ENCODE measurements at places on chromosomes 11 and 22.

DNA sequence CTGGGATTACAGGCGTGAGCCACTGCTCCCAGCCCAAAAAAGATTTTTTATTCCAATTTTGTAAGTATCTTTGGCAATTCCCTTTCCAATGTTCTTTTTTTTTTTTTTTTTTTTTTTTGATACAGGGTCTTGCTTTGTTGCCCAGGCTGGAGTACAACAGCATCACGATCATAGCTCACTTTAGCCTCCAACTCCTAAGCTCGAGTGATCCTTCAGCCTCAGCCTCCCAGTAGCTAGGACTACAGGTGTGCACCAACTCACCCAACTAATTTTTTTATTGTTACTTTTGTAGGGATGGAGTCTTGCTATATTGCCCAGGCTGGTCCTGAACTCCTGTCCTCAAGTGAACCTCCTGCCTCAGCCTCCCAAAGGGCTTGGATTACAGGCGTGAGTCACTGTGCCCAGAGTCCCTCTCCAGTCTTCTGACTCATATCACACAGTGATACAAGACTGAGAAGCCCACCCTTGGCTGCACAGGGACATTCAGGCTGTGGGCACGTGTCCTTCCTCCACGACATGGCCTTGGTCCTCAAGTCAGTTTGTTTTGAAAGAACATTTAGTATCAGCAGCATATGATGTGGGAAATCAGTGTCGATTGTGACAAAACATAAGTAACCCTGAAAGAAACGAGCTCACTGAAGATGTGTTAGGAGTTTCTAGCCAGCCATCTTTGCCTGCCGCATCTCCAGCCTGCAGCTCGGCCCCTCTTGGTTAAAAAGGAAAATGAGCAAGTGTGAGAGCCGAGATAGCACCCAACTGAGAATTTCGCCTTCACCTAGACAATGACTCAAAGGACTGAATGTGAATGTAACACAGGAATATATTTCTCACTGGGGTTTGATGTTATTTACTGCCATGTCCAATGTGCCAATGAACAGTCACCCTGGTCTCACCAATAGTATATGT is 175.5 kb downstream of the MN1 start:
- DNase-seq, result no peak

DNA sequence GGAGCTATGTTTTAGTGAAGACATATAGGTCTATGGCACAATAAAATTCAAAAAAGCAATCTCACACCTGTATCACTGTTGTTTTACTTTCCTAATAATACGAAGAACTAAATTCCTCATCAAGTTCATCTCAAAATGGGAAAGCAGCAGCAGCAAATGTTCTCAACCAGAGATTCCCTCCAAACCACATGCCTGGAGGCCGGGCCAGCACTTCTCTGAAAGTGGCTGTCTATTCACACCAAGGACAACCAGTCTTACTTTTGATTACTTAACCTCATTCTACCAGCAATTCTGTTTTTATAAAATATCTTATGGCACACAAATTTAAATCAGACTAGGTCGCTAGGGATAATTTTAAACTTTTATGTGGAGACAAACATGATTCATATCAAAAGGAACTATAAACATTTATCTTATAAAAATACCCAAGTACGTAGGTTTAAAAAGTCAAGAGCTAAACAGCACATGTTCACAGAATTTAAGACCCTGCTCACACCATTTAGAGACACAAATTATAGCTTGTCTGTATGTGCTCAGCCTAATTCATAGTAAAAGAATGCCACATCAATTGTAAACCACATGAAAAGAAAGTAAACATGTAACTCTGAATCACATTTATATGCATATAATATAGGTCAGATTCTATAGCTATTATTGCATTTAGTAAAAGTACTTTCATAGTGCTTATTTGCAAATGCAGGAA is 46.1 kb downstream of the RRAS2 start:
- no peak for DNase-seq

GRCh38 chr11:11841723-11842420 is at the start of gene USP47:
TSS of gene USP47 (plus strand) at chr11:11841972. CDS start at chr11:11842186, 214 bp downstream.
- peak; percentile 95 for DNase-seq

GRCh38 chr22:47788461-47788860 is 1026.0 kb downstream of the TBC1D22A start:
- DNase-seq, result no peak

DNA sequence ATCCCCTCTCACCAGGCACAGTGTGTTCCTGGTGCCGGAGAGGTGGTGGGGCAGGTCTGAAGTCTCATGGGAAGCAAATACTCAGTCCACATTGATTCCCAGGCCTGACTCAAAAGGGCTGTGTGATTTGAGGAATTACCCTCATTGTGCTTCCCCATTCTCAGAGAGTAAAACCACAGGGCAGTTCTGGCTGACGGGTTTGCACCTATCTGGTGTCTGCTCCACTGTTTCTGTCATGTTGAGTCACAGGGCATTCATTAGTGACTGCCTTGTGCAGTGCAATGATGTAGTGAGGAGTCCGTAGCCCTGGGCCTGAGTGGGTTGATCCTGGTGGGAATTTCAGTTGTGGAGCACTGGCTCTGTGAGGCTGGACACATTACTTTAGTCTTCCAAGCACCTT is 85.2 kb upstream of the ARHGAP20 start:
- DNase-seq, result no peak

- DNase-seq, result no peak
Measured at GRCh38 chr11:78350646-78351165, 66.9 kb downstream of the GAB2 start.

DNA sequence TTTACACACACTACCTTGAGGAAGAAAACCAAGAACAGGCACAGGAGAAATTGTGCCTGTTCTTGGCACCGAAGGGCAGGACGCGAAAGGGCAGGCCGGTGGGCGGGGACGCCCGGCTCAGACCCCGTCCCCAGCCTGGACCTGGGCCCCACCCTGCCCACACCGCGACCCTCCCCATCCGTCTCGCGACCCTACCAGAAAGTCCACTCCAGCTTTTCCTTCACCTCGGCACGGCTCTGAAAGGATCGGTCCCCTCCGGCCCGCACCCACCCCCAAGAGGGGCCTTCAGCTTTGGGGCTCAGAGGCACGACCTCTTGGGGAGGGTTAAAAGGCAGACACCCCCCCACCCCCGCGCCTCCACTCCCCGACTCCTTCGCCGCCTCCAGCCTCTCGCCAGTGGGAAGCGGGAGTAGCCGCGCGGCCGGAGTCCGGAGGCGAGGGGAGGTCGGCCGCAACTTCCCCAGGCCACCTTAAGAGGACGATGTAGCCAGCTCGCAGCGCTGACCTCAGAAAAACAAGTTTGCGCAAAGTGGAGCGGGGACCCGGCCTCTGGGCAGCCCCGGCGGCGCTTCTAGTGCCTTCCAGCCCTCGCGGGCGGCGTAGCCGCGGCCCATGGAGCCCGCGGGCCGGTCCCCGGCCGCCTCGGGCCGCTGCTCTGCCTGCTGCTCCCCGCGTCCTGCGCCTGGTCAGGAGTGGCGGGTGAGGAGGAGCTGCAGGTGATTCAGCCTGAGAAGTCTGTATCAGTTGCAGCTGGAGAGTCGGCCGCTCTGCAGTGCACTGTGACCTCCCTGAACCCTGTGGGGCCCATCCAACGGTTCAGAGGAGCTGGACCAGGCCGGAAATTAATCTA is 4.4 kb downstream of the SEC14L6 start:
- DNase-seq, result no peak

DNA sequence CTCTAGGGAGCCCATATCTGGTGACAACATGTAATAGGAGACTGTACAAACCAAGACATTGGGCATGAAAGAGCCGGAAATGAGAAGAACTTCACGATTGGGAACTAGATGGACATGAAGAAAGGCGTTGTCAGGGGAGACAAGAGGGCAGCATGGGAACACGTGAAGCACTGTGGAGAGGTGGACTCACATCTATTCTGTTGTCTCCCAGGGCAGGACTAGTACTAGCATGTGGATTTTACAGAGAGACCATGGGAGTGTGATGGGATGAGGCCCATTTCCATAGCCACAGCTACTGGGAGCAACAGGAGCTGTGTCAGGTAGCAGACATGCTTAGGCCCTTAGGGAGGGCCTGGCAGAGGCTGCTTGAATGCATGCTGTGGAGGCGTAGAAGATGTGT is 333.9 kb downstream of the OPCML start:
- no peak for DNase-seq

DNA sequence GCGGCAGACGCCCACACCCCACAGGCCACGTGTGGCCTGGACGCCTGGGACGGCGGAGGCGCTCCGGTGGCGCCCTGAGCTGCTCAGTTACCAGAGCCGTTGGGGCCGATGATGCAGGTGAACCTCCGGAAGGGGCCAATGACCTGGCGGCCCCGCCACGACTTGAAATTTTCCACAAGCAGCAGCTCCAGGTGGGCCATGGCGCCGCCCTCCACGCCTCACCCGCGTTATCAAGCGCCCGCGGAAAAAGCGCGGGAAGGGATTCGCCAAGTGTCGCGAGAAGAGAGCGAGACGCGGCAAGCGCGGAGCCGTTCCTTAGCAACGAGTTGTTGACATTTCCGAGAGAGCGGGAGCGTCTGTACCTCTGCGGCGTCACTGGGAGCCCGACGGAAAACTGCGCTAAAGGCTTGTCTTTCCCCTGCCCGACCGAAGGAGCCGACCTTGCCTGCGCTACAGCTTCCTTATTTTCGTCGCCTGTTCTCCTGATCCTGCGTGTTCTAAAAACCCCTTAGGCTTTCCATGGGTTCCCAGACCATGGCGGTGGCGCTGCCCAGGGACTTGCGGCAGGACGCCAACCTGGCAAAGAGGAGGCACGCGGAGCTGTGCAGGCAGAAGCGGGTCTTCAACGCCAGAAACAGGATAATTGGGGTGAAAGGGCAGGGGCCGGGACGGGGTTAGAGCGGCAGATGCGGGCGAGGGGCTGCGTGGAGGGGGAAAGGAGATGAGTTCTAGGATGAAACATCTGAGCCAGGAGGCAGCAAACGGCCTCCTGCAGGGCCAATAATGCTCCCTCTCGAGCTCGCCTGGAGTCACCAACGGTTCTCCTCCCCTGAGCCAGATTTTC is at the start of the genes RIBC2 and SMC1B:
Gene RIBC2, plus strand, starts transcription at position 326 of the 844 bp plus-strand sequence. Its CDS starts 194 bp downstream, at position 520.
Gene SMC1B, minus strand, starts transcription at position 232 of the 844 bp plus-strand sequence. Its CDS starts 32 bp downstream, at position 200.
- DNase-seq, result peak; percentile 57

DNA sequence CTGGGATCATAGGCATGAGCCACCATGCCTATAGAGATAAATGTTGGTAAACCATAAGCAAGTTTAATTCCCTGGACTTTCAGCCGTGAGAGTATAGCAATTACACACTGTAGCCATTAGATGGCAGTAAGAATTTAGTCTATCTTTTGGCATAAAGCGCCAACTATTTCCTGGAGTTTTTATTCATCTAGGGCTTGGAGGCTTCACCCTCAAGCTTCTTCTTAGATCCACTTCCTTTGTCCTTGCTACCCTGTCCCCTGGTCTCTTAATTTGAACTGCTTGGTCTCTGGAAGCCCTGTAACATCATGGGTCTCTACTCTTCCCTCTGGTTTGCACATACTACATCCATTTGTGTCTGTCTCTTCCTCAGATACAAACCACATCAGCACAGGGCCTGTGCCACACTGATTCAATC is 38.2 kb downstream of the OR10A6 start:
- DNase-seq, result no peak

DNA sequence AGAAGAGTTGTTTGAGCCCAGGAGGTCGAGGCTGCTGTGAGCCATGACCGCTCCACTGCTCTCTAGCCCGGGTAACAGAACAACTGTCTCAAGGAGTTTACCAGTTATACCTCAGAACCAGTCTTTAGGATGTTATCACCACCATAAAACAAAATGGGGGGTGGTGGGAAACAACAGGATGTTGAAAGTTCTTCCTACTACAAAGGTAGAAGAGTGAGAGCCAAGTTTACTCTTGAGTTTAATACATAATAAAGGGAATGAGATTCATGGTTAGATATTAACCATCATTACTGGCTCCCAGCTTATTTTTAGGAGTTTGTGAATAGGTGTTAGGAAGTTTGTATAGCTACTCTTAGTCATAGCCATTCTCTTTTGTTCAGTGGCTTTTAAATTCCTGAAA is 78.8 kb upstream of the HORMAD2 start:
- no peak for DNase-seq

GRCh38 chr11:11289669-11290068 is 63.4 kb downstream of the CSNK2A3 start:
- DNase-seq, result no peak

GRCh38 chr22:38949889-38950405 is 7.5 kb upstream of the APOBEC3A start:
- DNase-seq, result no peak

GRCh38 chr11:125071846-125072217 is 8.7 kb downstream of the SLC37A2 start:
- DNase-seq, result no peak

- no peak for DNase-seq
Measured at GRCh38 chr11:3865388-3866193, 10.1 kb downstream of the STIM1 start.

- no peak for DNase-seq
Measured at GRCh38 chr11:66686801-66687750, 9.4 kb upstream of the RBM4B start.

DNA sequence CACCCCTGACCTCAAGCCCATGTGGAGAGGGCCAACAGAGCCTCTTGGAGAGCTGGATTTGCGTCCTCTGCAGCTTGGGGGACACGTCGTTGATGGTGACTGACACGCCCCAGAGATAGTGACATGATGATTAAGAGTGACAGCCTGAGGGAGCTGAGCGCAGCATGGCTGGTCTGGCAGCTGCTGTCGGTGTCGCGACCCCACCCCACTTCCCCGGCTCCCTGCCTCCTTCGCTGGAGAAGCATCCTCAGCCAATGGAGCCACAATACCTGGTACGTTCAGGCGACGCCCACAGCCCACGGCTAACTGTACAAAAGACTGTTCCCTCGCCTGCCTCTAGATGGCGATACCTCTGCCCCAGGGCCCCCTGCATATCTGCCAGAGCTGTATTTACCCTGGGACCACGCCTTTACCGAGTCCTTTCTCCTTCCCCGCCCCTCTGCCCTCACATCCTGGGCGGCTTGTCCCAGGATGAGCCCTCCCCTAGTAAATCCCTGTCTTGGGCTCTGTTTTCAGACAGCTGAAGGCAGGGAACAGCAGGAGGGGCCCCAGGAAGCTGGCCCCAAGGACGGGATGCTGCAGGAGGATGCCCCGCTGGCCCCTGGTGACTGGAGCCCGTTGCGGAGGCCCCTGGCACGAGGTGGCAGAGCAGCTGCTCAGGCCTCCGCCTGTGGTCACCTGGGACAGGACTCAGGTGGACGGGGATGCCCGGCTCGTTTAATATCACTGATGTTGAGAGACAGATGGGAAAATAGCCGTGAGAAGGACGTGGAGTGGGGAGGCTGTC is 90.6 kb downstream of the RPS6KA4 start:
- peak; percentile 61 for DNase-seq

All from effector memory CD8-positive, alpha-beta T cell (primary cell).